NCI-H1048 (cell line): ENCODE measurements at places on chromosomes 16 and 17.

DNA sequence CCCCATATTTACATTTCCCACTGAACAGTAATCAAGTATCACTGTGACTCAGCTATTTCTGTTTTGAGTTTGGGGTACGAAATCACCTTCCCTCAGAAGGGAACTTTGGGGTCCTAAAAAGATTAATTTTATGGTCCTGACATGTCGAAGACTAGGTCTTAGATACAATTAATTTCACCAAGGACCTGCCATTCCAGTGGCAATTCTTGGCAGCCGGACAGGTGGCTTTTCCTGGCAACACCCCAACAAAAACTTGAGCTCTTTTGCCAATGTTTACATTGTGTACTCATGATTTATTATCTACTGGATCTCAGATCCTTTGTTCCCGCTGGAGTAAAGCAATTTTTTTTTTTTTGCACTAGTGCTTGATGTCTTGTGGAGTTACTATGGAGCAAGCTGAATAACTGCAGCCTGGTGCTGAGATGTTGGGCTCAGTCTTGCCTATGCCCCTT lies 14.4 kb downstream of the SLFN5 start:
- no peak for DNase-seq

GRCh38 chr16:11903906-11904305 lies 11.8 kb downstream of the GSPT1 start:
- DNase-seq = no peak

GRCh38 chr16:70656065-70656711 lies 9.8 kb downstream of the IL34 start:
- no peak for DNase-seq

GRCh38 chr16:4680673-4681470 lies 12.5 kb upstream of the NUDT16L1 start:
- no peak for DNase-seq

GRCh38 chr17:35893751-35894150 lies 13.6 kb upstream of the CCL5 start:
- DNase-seq = no peak

DNA sequence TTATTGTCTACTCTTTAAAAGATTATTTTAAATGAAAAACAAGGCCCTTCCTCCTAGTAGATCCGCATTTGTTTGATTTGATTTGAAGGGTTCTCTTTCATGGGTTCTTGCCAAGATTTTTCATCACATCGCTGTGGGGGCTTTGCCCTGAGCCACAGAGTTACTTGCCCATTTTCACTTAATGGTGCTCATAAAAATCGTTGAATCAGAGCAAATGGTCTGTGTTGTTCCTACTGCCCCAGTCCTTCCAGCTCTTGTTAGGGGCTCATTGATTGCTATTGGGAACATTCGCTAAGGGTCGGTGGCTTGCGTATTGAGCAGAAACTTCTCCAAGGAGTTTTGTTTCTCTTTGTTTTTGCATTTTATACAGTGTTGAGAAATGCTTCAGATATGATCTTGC lies 1023.4 kb upstream of the CDH8 start:
- no peak for DNase-seq

DNA sequence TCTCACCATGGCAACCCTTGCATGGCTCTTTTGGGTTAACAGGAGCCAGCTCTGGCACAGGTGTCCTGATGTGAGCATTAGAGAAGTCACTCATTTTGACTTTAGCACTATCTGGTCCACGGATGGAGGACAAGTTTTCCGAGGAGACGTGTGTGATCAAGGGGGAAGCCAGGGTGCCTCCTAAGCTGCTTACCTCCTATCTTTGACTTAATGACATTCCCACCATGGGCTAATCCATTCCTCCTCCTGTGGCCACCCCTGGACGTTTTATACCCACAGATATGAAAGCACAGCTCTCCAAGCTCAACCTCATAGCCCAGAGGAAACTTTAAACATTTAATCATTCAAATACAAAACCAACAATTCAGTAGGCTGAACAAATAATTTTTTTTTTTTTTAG lies 18.8 kb downstream of the MPP2 start:
- DNase-seq = no peak

GRCh38 chr17:57447357-57447989 lies 191.2 kb downstream of the MSI2 start:
- no peak for DNase-seq

DNA sequence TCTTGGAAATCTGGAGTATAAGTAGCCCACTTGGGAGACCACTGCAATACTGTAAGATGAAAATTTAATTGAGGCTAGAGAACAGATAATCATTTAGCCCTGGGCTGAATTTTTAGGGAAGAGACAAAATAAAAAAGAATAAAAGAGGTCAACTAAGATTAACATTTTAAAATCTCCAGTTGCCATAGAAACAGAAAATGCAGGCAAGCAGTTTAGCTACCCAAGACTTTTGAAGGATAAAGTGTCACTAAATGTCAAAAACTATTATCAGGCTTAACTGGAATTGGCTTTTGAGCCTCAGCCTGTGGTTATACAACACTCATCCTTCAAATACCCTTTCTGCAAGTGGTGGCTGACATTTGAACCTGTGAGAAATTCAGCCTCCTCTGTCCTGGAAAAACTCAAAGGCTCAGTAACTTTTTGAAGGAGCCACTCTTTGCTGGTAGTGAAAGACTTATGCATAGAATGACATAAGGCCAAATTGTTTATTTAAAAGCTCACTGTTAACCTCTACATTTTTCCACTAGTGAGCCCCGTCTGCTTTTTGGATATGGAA lies 220.7 kb upstream of the KCNJ16 start:
- no peak for DNase-seq

DNA sequence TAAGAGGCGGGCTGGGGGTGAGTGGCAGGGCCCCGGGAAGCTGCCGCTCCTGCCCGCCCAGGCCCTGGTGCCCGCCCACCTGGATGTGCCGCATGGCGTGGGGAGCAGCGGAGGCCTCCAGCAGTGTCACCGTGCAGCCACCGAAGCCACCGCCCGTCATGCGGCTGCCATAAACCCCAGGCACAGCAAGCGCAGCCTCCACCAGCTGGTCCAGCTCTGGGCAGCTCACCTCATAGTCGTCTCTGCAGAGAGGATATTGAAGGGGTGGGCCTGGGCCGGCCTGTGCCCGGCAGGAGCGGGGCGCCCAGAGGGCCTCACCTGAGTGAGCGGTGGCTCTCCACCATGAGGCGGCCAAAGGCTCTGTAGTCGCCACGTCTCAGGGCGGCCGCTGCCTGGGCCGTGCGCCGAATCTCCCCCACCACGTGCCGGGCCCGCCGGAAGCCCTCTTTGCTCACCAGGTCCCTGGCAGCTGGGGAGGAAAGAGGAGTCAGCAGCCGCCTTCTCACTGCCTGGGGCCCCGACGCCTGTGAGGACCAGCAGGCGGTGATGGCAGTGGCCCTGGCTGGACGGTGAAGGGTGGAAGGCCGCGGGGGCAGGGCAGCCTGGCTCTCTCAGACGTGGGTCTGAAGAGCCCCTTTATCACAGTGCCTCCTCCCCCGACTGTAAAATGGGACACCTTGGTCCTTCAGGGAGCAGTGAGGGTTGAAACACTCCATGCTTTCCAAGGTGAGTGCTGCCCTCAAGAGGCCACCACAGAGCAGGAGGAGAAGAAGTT lies 6.7 kb downstream of the GALK1 start:
- no peak for DNase-seq

- no peak for DNase-seq
Measured at GRCh38 chr16:17316005-17316404, 154.8 kb downstream of the XYLT1 start.

DNA sequence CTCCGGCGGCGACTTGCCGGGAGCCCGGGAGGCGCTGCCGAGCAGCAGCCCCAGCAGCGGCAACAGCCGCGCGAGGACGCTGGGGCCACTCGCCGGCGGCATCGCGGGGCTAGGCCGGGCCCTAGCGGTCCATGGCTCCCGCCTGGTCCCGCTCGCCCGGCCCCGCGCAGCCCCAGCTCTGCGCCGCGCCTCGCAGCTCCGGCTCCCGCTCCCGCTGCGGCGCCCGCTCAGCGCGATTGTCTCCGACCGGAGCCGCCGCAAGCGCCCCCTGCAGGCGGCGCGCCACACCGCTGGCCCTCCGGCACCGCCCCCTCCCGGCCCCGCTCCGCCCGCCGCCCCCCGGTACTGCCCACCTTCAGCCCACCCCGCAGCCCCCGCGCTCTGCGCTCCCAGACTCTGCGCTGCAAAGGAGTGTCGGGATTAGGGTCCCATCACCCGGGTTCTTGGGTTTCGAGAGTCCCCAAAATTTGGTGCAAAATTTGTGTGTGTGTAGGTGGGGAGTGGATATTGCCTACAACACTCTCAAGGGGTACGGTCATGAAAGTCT lies at the start of gene FAM171A2:
Gene FAM171A2 (minus strand): TSS at position 241 of the 547 bp plus-strand sequence. CDS start 139 bp downstream, at position 102.
- peak; percentile 26 for DNase-seq

GRCh38 chr17:63361182-63361581 lies 84.9 kb downstream of the CYB561 start:
- no peak for DNase-seq

DNA sequence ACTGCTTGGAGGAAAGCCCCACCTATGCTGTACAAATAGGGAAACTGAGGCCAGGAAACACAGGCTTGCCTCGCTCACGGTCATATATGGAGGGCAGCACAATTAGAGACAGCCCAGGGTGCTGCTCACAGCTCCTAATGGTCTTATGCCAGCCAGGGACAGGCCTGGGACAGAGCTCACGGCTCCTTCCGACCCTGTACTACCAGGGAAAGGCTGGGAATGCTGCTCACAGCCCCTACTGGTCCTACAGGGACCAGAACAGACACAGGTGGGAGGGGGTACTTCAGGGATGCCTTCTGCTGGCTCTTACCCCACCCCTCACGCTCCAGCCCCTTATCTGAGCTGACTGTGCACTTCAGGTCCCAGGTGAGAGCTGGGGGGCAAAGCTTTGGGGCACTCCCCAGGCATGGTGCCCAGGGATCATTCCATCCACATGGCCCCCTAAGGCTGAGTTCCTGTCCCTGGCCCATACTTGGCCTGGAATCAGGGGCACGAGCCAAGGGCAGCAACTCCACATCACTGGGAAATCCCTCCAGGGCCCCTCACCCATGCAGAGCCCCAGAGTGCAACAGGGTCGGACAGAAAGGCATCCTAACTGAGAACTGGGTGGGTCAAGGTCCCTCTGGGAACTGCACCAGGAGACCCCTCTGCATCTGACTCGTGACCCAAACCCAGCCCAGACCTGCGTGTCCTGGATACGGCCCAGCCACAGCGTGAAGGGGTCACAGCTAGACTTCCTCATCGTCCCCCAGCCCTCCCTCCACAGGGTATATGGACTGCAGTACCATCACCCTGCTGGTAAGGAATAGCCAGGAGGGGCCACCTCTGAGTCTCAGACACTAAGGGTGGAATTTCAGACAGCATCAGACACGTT lies 5.9 kb downstream of the RHBDF1 start:
- no peak for DNase-seq

DNA sequence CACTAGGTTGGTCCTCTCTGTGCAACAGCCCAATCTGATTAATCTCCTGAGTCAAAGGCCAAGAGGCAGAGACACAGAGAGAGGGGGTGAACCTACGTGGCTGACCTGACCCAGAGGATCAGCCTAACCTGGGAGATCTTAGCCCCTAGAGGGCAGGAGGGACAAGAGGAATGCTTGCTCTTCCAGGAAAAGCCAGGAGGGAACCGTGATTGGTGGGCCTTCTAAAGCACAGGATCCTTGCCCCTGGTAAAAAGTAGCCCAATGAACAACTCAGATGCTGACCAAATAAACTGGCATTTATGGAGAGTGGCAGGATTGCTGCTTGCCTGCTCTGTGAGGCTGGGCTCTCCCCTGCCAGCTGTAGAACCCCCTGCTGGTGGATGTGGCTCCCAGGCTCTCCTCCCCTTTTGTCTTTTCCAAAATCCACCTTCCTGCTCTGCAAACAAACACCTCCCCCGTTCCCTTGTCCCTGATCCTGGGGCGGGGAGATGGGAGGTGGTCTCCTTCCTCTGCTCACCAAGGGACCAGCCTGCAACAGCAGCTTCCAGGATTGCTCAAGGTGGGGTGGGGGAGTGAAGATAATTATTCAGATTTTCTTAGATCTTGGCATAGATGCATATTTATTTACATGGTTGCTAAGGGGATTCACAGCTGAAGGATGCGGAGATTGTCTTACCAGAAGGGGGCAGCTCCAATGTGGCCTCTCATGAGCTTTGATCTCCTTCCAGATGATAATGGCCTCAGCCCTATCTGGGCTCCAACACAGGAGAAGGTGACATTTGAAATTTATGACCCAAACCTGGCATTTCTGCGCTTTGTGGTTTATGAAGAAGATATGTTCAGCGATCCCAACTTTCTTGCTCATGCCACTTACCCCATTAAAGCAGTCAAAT lies 71.9 kb downstream of the SDR42E1 start:
- DNase-seq = no peak

GRCh38 chr16:85236818-85237150 lies 124.5 kb upstream of the CIBAR2 start:
- no peak for DNase-seq

GRCh38 chr17:79826204-79826680 lies 13.0 kb downstream of the CBX4 start:
- DNase-seq = no peak

- no peak for DNase-seq
Measured at GRCh38 chr16:25608002-25608401, 83.8 kb upstream of the HS3ST4 start.

- DNase-seq = no peak
Measured at GRCh38 chr17:45052052-45052772, 780 bp upstream of the DCAKD start.

DNA sequence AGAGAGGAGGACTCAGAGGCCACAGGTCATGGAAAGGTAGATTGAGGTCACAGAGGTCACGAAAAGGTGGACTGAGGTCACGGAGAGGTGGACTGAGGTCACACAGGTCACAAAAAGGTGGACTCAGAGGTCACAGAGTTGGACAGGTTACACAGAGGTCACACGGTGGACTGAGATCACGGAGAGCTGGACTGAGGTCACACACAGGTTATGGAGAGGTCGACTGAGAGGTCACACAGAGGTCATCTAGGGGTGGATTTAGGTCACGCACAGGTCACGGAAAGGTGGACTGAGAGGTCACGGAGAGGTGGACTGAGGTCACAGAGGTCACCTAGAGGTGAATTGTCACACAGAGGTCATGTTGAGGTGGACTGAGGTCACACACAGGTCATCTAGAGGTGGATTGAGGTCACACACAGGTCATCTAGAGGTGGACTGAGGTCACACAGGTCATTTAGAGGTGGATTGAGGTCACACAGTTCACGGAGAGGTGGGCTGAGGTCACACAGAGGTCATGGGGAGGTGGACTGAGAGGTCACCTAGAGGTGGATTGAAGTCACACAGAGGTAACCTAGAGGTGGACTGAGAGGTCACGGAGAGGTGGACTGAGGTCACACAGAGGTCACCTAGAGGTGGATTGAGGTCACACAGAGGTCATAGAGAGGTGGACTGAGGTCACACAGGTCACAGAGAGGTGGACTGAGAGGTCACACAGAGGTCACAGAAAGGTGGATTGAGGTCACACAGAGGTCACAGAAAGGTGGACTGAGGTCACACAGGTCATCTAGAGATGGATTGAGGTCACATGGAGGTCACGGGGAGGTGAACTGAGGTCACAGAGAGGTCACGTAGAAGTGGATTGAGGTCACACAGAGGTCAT lies 26.7 kb upstream of the JPT2 start:
- no peak for DNase-seq
